Hypothalamus (tissue), 51 donors: ENCODE measurements at places on chromosomes 3 and 15.

GRCh38 chr3:146078031-146078430 lies 83.0 kb downstream of the PLOD2 start:
- no peak for DNase-seq

GRCh38 chr15:68504681-68505170 lies 72.8 kb upstream of the ITGA11 start:
- DNase-seq = no peak

GRCh38 chr3:189567322-189567721 lies 63.9 kb upstream of the TP63 start:
- DNase-seq = no peak

DNA sequence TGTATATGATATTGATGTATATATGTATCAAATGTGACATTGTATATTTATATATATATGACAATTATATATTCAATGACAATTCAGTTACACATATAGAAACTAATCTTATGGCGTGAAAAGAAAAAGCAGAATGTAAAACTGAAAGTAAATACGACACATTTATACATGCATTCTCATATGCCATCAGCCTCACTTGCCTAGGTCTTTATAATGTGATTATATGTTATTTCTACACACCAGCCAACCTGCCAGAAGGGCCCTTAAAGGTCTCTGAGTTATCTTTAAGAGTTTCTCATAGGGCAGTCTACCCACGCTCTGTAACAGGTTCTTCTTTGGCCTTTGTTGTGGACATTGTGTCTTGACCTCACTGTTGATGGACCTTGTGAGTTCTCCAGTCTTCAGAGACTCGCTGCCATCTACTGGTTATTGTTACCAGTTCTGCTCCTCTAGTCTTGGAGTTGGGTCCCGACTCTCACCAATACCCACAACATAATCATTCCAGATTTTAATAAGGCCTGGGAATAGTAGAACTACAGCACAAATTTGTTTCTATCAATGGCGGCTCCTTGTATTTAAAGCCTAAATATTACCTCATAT lies 371.5 kb upstream of the GOLIM4 start:
- DNase-seq = no peak

DNA sequence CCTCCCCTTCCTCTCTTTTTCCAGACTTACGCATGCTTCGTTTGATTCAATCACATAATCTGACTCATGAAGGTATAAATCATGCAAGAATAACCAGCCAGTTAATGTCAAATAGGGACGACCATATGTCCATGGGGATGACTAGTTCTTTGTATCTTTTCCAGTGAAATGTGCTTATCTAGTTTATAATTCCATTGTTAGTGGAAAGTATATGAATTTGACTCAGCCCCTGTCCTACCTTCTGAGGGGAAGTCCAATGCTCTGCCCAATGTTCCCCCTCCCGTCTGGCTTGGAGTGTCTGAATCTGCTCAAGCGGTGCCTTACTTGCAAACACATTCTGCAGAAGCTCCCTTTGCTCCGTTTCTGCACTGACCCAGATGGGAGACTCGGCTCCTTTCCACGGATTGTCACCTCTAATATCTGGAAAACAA lies 55.0 kb upstream of the EPHB3 start:
- no peak for DNase-seq

GRCh38 chr3:184377882-184378445 lies at the start of gene THPO:
Gene THPO, minus strand, starts transcription at chr3:184378207. Its CDS starts 1,948 bp downstream, at chr3:184376259.
- no peak for DNase-seq

DNA sequence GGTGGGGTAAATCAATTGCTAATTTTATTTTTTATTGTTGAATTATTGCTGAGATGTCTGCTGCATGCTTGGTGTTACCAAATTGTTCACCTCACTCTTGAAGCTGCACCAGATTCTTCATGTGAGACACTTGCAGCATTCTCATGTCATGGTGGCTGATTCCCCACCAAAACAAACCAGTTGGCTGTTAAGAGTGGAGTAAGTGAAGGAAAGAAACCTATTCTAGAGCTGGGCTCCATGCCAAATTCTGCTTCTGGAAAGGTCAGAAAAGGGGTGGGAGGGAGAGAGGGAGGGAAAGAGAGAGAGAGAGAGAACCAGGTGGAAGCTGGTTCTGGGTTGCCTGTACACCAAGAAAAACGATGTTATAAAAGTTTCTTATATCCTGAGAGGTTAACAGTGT lies 317.5 kb upstream of the THRB start:
- DNase-seq = no peak

GRCh38 chr15:68783226-68784058 lies 37.3 kb downstream of the ANP32A start:
- no peak for DNase-seq

GRCh38 chr3:135922903-135923250 lies 42.7 kb upstream of the PPP2R3A start:
- DNase-seq = no peak
